ENCODE measurements at places on chromosomes 16 and 17.

DNA sequence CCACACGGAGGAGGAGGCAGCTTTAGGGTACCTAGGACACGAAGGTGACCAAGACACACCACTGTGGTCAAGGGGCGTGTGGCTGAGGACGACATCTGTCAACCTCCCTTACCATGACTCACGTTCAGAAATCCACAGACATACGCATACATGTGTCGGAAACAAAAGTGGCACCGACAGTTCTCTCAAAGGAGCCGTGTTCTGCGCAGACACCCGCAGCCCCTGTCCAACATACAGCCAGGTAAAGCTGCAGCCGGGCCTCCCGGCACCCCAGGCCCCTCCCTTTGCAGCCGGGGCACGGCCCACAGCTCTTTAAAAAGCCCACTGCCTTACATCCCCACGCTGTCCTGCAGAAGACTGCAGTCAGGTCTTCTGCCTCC is 40.5 kb upstream of the KLHDC4 start:
- no peak for DNase-seq

GRCh38 chr16:79618692-79619050 is 18.1 kb upstream of the MAF start:
- DNase-seq: no peak

DNA sequence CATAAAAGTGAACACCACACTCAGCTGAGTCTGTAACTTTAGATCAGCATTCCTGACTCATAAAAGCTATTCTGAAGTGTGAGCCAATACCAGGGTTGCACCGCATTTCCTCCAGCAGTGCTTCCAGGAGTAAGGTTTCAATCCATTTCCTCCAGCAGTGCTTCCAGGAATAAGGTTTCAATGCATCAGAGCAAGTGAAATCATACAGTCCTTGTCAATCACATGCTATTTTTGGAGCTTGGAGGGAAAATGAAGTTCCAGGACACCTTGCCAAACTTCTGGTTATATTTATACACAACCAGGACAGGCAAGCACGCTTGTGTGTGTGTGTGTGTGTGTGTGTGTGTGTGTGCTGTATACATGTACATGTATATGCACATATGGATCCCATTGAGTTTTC is 327.6 kb downstream of the GRIN2A start:
- no peak for DNase-seq

GRCh38 chr17:42270596-42270995 is 5.6 kb downstream of the STAT5B start:
- DNase-seq: no peak

GRCh38 chr16:977896-978295 is 3.7 kb upstream of the SOX8 start:
- no peak for DNase-seq

DNA sequence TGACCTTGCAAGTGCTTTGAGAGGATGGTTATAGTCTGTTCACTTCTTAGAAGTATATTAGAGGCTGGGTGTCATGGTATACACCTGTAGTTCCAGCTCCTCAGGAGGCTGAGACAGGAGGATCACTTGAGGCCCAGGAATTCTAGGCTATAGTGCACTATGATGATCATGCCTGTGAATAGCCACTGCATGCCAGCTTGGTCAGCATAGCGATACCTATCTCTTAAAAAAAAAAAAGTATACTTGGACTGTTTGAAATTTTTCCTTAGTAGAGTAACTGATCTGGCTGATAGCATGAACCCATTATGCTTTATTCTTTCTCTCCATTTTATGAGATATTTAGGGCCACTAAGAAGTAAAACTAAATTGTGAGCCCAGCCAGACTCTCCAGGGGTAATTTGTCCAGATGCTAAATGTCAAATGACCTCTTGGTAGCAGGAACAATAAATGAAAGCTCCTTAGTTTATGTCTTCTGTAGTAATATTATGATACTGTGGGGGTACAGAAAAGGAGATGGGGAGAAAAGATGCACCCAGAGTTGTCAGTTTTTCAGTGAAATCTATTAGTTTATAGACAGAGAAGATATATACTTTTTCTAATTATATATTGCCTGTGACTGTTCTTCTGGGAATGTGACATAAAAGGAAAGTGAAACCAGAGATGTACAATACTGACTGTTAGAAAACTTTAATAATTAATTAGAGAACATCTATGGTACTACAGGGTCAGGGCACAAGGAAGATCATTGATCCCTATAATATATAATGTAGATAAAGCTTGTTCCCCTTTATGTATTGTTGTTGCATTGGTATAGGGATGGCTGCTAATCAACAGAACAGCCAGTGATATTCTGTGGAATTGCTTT is 335.3 kb upstream of the TBX2 start:
- DNase-seq: no peak

GRCh38 chr17:46842835-46843234 is 8.5 kb upstream of the WNT9B start:
- DNase-seq: no peak

GRCh38 chr16:78297066-78297666 is 197.7 kb downstream of the WWOX start:
- DNase-seq: no peak

- DNase-seq: peak; percentile 38
Measured at GRCh38 chr17:62966426-62967204, 580 bp downstream of the TANC2 start.

GRCh38 chr17:77422104-77422747 is 281.5 kb downstream of the SEC14L1 start:
- DNase-seq: no peak

DNA sequence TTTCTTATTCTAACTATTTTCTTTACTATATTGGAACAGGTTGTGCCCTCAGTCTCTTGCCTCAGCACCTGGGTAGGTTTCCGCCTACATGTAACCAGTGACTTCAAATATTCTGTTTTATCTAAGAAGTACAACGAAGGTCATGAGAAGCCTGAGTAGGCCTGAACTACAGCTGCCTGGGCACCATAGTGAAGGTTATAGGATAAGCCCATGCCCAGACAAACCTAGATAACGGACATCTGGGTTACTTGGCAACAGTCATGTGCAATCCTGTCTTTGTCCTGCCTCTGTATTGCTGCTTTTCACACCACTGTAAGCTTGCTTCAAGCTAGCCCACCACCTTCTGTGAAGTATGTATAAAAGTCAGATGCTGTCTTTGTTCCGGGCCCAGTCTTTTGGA is 25.4 kb upstream of the ARL4D start:
- no peak for DNase-seq

DNA sequence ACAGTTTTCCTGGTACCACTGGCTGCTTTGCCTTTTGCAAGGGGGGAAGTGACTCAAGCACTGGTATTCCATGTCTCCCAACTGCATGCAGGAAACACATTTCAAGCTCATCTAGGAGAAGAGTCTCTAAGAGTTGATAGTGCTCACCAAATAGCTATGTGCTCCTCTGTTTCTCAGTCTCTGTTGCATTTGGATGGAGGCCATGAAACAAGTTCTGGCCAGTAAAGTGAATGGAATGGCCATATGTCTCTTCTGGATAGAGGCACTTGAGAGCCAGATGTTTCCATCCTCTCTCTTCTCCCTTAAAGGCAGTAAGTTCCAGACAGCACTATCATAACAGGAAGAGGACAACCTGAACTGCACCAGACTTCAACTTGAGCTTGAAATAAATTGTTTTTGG is 60.6 kb downstream of the C16orf82 start:
- no peak for DNase-seq

- no peak for DNase-seq
Measured at GRCh38 chr16:65598621-65599020, 476.8 kb upstream of the CDH11 start.

- DNase-seq: no peak
Measured at GRCh38 chr17:35289222-35289621, 46.4 kb downstream of the SLFN5 start.

- no peak for DNase-seq
Measured at GRCh38 chr17:32697728-32698625, 178.9 kb downstream of the MYO1D start.

- DNase-seq: no peak
Measured at GRCh38 chr17:44977065-44977464, 9.0 kb upstream of the C1QL1 start.

DNA sequence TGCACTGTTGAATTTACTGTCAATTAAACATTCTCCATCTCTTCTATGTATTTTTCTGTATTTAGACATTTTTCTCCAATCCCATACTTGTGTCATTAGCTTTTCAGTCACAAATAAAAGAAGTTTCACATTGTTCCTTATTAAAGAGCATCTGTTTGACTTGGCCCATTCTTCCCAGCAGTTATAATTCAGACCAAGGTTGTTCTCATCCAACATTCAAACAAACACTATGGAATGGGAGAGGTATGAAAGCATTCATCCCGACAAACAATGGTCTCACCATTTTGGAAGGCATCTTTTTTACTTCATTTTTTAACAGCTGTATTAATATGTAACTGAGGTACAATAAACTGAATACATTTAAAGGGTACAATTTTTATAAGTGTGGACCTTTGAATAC is 208.8 kb upstream of the MAF start:
- DNase-seq: no peak

- no peak for DNase-seq
Measured at GRCh38 chr17:81397314-81398175, 2.3 kb downstream of the BAHCC1 start.

DNA sequence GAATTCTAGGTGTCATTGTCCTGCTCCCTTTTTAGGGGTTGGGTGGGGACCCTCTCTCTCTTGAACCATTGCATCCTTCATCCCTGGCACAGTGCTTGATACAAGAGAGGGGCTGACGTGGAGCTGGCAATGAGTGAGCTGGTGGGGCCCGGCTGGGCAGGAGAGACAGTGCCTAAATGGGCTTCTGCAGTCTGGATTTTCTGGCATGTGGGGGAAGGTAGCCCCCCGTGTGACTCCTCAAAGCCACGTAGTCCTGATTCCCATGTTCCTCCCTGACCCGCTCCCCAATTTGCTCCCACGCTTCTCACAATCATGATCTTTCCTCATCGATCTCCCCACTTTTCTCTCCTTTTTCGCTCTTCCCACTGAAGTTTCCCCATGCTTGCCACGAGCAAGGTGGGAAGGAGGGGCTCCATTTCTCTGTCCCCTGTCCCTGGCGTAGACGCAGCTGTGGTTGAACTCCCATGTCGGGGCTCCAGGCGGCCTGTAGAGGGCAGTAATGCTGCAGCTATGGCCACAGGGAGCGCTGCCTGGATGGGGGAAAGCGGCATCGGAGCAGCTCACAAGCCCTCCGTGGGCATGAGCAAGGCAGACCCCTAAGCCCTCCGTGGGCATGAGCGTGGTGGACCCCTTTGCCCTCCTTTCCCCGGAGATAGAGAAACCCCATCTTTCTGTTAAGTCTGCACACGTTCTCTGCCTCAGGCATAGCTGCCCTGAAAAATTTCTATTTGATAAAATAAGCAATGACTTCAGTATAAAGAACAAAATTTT is 47.5 kb downstream of the HAPSTR1 start:
- DNase-seq: peak; percentile 19

GRCh38 chr17:58337210-58337599 is 8.6 kb upstream of the TSPOAP1 start:
- no peak for DNase-seq

DNA sequence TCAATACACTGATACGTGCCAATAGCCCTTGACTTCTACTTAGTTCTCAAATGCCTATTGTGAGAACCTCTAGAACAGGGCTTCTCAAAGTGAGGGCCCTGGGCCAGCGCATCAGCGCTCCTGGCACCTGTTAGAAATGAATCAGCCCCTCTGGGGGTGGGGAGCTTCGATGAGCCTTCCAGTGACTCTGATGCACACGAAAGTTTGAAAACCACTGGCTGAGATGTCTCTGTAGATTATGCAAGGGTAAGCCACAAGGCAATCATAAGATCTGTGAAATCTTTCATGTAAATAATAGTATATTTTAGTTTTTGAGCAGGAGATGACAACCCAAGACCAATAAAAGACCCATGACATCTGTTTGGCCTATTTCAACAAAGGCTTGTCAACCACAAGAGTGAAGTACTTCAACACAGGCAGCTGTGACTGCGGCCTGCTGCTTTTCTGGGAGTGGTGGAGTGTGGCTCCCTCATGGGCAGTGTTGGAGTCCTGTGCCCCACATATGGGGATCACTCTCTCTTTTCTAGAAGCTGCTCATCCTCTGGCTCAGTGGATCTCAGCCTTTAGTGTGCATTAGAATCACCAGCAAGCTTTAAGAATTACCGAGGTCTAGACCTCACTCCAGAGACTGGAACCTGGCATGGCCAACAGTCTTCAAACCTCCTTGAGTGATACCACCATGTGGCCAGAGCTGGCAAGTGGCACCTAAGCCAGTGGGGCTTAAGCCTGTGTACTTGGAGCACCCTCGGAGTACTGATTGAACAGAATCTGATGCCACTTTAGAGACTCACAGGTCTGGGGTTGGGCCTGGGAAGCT is 5.8 kb downstream of the MTHFSD start:
- DNase-seq: no peak

DNA sequence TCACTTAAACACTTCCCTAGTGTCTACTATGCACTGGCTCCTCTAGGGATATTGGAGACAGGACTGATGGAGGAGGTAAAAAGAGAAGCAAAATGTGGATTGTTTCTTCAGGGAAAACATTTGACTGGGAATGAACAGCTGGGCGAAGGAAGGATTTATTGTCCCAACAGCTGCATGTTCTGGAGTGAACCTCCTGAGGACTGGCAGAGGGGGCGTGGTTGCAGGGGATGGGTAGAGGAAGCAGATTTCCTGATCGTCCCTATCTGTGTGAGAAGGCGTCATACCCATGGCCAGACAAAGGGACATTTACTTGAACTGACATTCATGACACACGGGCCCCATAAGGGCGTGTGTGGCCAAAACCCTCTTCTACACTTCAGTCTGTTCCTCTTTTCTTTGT is 321.5 kb downstream of the MAP2K4 start:
- no peak for DNase-seq

DNA sequence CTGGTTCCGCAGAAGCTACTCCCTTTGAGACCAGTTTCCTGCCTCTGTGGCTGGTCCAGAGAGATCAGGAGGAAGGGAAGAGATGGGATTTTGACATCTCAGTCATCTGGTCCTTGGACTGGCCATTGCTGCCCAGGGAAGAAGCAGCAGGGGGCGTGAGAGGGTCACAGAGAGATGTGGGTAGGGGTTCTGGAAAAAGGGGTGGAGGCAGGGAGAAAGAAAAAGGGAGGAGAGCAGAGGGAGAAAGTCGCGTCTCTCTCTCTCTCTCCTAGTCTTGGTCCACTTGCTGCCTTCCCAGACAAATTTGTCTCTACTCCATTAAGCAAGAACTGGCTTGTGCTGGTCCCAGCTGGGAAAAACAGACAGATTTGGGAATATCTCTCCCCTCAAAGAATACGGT is 4.4 kb downstream of the SHBG start:
- DNase-seq: no peak
